ENCODE measurements at places on chromosomes 4 and X.

DNA sequence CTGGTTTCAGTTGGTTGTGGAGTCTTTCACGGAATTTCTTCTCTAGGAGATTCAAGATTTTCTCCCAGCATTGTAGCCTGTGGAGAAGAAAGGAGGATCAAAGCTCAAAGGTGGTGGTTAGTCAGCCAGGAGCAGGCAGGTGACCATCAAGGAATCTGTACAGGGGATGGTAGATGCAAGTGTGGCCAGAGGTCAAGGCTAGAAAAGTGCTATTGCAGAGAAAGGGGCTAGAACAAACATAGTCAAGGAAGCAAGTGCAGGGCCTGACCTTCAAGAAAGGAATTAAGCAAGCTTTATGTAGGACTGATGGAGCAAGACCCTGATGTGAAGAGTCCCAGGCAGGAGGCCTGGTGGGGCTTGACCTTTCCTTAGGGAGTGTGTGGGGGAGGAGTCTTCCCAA lies 16.1 kb downstream of the HADH start:
- no peak for DNase-seq

- peak; percentile 69 for DNase-seq
Observed at GRCh38 chr4:98517218-98518021, 141.0 kb downstream of the TSPAN5 start.

DNA sequence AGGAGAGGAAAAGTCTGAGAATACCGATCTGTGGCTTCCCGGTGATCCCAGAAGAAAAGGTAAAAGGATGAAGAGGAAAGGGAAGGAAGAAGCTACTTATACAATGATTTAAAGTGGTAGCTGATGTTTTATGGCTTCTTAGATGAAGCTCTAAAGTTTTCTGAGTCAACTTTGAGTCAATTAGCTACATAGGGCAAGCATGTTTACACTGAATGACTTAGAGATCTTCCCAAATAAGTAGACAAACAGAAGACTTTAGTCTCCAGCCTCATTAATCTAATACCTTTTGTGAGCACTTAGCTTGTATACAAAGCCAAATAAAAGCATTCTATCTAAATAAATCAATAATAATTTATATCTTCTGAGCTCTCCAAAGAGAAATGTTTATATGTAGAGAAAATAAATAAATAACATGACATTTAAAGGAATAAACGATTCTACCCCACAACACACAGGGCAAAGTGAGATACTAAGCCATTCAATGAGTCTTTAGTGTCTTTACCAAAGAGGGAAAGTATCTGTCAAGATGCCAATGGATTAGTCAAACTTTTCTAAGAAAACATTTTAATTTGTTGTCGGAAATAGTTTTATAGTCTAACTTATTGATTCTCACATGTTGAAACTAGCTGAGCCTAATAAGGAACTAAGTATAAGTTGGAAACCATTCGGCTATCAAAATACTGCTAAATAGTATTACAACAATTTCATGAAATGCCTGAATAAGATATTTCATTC lies 46.0 kb upstream of the TMEM184C start:
- DNase-seq: no peak

DNA sequence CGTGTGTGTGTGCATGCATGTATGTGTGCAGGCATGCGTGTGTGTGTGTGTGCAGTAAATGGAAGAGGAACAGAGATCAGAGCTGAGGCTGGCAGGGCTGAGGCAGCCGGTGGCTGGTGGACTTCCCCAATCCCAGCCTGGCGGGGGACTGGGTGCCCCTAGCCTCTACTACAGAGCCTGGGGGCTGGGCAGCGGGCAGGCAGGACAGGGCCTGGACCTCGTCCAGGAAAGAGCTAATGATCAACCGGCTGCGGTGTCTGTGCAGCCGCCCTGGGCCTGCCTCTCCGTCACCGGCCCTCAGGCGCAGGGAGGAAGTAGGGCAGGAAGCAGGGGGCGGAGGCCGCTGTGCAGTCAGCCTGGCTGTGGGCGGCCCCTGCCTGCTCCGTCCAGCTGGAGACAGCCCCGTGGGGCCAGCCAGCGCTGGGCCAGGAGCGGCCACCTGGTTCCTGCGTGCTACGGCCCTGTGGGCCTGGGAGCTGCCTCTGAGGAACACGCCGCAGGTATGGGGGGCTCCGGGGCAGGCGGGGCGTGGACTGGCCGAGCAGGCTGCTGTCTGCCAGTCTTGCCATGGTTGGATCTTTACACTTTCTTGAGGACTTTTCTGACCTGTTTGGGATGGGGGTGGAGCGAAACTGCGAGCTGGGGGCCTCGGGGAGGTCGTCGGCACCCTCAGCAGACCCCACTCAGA lies at the start of gene SH3TC1:
Gene SH3TC1, plus strand, starts transcription at position 385 of the 688 bp plus-strand sequence. CDS start 5,905 bp downstream, outside the sequence.
- peak; percentile 64 for DNase-seq

GRCh38 chr4:168677063-168677462 lies 180.2 kb downstream of the PALLD start:
- DNase-seq: no peak
